ENCODE measurements at places on chromosomes 4 and X.

GRCh38 chr4:7171191-7171900 is 21.0 kb upstream of the SORCS2 start:
- no peak for DNase-seq

GRCh38 chr4:56118055-56118454 is 169.3 kb downstream of the CEP135 start:
- DNase-seq: no peak

GRCh38 chr4:185343726-185344581 is 51.8 kb downstream of the LRP2BP start:
- no peak for DNase-seq

DNA sequence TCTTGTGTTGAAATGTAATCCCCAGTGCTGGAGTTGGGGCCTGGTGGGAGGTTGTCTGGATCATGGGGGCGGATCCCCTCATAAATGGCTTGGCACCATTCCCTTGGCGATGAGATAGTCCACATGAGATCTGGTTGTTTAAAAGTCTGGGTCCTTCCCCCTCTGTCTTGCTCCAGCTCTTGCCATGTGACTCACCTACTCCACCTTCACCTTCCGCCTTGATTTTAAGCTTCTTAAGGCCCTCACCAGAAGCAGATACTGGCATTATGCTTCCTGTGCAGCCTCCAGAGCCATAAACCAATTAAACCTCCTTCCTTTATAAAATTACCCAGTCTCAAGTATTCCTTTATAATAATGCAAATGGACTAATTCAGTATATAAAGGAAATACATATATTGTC is 111.5 kb downstream of the NR3C2 start:
- DNase-seq: no peak

DNA sequence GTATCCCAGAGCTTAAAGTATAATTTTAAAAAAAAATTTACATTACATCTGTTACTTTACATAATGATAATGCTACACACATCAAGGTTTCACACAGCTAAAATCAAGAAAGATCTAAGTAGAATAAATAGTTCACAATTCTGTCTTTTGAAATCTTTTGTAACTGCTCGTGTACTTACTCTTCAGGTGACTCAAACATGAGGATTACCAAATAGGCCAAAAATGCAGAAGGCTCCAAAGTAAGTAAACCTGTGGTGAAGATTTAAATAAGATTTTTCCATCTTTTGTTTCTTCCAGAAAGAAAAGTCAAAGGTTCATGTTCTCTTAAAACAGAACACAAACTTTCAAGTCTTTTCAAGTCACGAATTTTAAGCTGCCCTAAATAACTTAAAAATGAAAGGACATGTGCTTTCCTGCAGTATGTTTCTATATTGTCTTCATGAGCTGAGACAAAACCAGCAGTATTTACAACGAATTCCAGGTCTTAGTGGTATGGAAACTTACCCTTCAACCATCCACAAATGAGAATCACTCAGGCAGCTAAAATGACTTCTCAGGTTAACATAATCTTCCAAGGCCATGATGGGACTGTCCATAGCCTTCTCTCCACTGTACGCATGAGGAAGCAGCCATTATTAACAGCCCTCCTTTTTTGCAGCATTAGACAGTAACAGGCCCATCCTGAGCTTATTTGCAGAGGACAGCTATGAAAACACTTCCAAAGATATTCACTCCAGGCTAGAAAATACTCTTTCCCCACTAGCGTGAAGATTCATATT is 172.8 kb upstream of the EDNRA start:
- no peak for DNase-seq
